ENCODE measurements at places on chromosomes 3 and 15.
A peak's percentile ranks its signal among the peaks of the same experiment; 100 is the strongest.

- peak; percentile 88 for DNase-seq
Measured at GRCh38 chr3:53219895-53220483, 35.8 kb downstream of the TKT start.

DNA sequence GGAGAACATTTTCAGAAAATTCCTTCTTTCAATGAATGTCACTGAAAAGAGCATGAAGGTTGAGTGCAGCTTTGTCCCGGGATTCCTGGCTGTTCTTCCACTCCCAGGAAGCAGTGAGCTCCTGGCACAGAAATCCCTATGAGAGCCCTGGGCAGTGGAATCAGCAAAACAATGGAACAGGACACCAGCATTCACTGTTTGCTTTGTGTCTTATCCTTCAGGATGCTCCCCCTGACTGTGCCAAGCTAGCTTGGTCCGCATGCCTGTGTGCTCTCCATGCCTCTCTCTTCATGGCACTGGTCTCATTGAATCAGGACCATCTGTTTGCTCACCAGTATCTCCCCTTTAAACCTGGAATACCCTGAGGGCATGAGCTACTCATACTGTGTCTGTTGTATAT is 102.0 kb upstream of the GADL1 start:
- DNase-seq, result no peak

DNA sequence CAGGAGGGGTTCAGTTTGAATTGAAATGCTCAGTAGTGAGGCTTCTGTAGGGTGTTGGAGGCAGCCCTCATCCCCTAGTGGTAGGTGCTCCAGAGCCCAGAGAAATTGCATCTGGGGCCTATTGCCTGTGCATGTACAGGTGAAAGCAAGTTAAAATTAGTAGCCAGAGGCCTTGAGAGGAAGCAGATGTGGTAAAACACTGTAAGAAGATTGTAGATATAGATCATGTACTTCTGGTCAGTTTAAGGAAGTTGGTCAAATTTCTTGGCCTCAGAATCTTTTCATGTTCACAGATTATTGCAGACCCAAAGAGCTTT is 34.6 kb downstream of the IGSF10 start:
- DNase-seq, result no peak

- no peak for DNase-seq
Measured at GRCh38 chr15:55555089-55555488, 33.1 kb downstream of the PYGO1 start.

- no peak for DNase-seq
Measured at GRCh38 chr3:185290266-185290665, 36.4 kb upstream of the EHHADH start.

DNA sequence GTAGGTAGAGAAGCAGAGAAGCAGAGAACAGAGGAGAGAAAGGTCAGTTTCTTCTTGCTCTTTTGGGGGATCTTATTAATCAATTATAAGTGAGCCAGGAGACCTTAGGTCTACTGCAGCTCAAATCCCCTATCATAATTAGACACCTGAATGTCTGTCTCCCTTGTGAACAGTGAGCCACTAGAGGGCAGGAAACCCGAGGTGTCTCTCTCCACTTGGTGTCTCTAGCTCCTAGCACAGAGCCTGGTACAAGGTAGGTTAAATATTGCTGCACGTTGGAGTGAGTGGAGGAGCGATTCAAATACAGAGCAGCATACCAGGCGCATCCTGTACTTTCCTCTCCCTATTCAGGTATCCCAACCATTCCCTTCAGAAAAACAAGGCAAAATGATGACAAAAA is 2.0 kb upstream of the ST8SIA2 start:
- DNase-seq, result peak; percentile 32

DNA sequence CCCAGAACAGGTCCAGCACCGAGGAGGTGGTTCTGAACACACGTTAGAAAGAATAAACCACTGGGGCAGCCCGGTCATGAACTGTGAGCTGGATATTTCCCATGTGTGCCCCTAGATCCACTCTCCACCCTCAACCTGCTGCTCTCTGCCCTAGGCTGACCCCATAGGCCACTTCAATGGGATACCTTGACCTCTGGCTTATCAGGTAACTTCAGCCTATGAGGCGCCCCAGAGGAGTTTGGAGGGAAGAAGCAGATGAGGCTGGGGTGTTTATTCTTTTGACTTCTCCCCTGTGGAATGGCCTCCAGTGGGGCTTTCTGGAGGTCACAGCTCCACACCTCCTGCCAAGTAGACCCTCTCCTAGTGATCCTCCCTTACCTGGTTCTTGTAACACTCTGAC is 47.7 kb upstream of the SLC7A14 start:
- DNase-seq, result no peak

DNA sequence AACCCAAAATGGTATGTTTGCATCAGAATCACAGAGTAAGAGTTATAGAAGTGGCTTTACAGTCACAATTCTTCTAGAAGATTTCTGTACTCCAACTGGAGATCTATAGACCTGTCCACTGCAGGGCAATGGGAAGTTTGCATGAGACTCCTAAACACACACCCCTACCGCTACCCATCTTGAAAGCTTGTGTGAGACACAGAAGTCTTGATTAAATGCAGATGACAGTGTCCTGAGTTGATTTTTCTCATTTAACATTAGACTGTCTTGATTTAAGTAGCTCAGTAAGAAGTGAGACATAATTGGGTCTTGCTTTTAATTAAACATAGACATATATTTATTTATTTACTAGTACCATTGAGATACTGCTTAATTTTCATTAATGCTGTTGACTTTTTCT is 54.4 kb downstream of the CD47 start:
- no peak for DNase-seq

GRCh38 chr15:79037848-79038247 is 52.7 kb downstream of the RASGRF1 start:
- no peak for DNase-seq

DNA sequence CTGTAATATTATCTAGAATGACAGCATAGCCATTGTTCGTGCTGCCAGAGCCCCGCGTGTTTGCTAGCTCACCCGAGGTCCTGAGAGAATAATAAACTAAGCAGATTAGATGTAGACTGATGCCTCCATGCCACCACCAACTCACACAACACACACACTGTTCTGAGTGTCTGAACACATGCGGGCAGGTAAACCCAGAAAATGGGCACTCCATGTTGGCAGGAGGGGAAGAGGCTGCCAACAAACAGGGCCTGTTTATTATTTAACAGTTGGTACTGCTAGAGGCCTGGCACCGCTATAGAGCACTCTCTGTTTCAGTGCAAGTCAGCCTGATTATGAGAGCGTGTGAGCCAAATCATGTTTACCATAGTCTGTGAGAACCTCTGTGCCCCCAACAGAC is 299.0 kb downstream of the ZBTB20 start:
- DNase-seq, result no peak

GRCh38 chr3:11523572-11524101 is 120.1 kb downstream of the VGLL4 start:
- no peak for DNase-seq

DNA sequence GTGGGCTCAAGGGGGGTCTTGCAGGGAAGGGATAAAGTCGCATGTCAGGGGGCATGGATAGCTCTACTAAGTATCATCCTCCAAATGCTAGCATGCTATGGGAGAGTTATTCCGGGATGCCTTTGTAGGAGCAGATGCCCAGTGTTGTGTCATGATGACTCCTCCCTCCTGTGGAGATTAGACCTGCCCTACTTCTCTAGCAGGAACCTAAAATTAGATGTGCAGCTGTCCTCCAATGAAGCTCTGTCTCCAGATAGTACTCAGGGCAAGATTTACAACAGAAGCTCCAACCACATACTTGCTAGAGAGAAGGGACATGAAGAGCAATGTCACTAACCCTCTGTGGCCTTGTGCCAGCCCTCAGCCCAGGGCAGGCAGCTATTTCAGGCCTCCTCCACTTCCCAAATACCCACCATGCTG is 82.5 kb downstream of the AGBL1 start:
- no peak for DNase-seq

DNA sequence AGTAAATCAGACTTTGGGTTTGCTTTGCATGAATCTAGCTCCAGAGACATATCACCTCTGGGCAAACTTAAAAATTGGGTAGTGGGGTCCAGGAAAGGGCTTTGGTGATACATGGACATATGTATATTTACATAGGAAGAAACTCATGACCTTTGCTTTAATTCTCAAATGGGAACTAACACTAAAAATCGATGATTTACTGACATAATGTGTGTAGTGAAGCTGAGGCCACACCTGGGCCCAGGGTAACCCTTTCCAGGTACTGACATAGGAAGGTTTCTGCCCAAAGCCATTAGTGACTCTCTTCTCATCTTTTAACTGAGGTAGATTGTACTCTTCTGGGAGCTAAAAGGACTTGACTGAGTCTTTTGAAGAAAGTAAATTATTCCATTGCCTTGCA is 411.2 kb upstream of the TBL1XR1 start:
- no peak for DNase-seq

GRCh38 chr15:59307165-59307537 is 65.5 kb downstream of the MYO1E start:
- no peak for DNase-seq

Measured in activated CD4-positive, alpha-beta T cell treated with anti-CD3 and anti-CD28 coated beads, Interleukin-2, amount 10 ng/mL, durations not matched to agents 7 days and 5 days (primary cell).